ENCODE measurements at places on chromosomes 5 and 9. TPM values are rescaled to one million over a fixed set of nuclear protein-coding genes. Genes with fewer than 3 reads are reported as not detected.

Gene SOWAHA
- polyA plus RNA-seq: 3.1 TPM

Gene GPR151
- not detected for polyA plus RNA-seq

Gene IFNA13
- polyA plus RNA-seq: not detected

Gene C9orf152
- 0.29 TPM for polyA plus RNA-seq

Gene RANBP17
- 11.7 TPM for polyA plus RNA-seq

Gene ZNF883
- 3.4 TPM for polyA plus RNA-seq

Gene GRXCR2
- polyA plus RNA-seq: not detected

Gene SPINK6
- not detected for polyA plus RNA-seq

Gene SLC6A19
- 5.8 TPM for polyA plus RNA-seq

Gene HAPLN1
- 32.7 TPM for polyA plus RNA-seq

Gene NFIB
- 15.2 TPM for polyA plus RNA-seq

Gene HSD17B3
- polyA plus RNA-seq: 1.8 TPM

Gene AMACR
- 57.3 TPM for polyA plus RNA-seq

Gene ARHGEF28
- 3.5 TPM for polyA plus RNA-seq

Gene TSLP
- polyA plus RNA-seq: 0.36 TPM

Gene MARVELD2
- polyA plus RNA-seq: 26.4 TPM

Gene GZMA
- polyA plus RNA-seq: not detected

Gene CEMIP2
- polyA plus RNA-seq: 47.9 TPM

Gene PTPN3
- polyA plus RNA-seq: 7.7 TPM

Gene ST6GALNAC4
- 14.3 TPM for polyA plus RNA-seq

Gene ABO
- polyA plus RNA-seq: 15.7 TPM

Gene NUTM2F
- 0.29 TPM for polyA plus RNA-seq

Gene FAM200C
- 3.0 TPM for polyA plus RNA-seq

Gene RMRP
- polyA plus RNA-seq: not detected

Gene GHR
- polyA plus RNA-seq: 14.4 TPM

Gene CCL27
- 0.81 TPM for polyA plus RNA-seq

All from hepatocyte (in vitro differentiated cells).